ENCODE measurements at places on chromosomes 3 and 15.

DNA sequence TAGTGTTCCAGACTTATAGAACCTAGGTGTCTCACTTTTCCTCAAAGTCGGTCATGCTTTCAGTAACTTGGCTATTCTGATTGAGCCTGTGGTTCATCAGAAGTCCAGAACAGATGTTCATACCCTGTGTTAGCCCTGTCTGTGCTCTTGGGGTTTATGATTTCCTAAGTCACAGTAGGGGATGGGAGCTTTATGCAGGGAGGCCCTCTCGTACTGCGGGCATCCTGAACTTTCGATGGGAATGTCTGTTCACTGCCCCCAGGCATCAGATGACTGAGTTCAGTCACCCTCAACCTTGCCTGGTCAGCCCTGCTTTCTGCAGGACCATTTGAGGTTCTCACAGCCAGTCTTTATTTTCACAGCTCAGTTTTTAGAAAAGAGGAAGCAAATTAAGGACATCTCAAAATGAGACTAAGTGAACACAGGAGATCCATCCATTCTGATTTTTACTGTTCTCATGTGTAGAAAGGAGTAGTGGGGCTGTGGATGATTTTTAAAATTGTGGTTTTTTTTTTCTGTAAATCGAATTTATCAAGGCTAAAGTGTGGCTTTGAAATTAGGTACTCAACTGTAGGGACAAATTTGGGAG is 71.3 kb downstream of the CMTM8 start:
- DNase-seq, result no peak

GRCh38 chr15:94576889-94577533 is 345.6 kb downstream of the MCTP2 start:
- DNase-seq, result no peak

GRCh38 chr3:13783476-13783875 is 96.4 kb downstream of the WNT7A start:
- no peak for DNase-seq

DNA sequence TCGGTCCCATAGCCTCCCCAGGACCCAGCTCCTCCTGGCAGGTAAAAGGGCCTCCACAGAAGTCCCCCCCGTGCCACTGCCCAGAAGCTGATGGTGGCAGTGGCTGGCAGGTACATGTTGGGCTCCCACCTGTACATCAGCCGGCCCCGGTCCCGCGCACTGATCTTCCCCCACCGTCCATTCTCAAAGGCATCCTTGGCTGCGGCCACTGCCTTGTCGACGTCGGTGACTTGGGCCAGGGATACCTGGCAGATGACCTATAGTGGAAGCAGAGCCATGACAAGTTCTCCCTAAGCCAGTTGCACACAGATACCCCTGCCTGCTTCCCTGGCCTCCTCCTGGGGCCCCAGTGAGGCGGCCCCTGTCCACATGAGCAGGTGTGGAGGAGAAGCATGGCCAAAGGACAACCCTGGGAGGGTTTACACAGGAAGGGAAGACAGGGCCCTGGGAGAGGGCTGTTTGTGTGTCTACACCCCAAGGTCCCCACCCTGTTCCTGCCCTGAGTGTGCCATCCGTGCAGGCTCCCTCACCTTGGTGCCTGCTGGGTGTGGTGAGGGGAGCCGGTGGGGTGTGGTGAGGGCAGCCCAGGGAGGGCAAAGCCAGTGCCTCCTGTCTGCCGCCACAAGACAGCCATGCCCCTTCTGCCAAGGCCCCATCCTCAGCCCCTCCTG is 44.8 kb downstream of the ALDH1L1 start:
- peak; percentile 77 for DNase-seq

DNA sequence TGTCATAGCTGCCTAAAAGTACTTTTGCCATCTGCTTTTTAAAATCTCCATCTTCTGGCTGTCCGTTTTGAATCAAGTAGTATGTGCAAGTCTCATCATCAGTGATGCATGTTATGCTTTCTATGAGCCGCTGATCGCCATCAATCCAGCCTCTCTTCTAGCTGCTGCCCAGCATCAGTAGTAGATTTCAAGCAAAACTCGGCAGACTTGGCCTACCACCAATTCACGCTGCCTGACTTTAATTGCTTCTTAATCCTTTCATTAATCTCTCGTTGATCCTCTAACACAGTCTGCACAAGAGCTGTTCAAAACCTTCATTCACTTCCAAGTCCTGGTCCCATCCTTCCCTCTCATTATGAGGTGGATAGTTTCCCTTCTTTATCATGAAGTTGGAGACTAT is 104.9 kb downstream of the NSUN3 start:
- no peak for DNase-seq

GRCh38 chr3:127216415-127217261 is 23.7 kb downstream of the PRR23E start:
- DNase-seq, result no peak

- no peak for DNase-seq
Measured at GRCh38 chr3:15645740-15646501, 44.4 kb downstream of the BTD start.

DNA sequence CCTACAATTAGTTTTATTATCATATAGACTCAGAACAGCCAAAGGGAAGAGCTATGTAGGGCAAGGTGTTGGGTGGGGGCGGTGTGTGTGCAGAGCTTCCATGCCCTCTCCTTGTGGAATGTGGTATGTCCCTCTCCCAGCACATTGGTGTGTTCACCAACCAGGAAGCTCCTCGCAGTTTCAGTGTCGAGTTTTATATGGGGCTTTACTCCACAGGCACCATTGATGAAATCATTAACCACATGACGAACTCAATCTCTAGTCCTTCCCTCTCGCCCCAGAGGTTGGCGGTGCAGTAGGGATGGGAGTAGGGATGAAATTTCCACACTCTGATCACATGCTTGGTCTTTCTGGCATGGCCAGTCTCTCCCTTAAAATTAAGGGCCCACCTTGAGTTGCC is 13.6 kb upstream of the SRP14 start:
- DNase-seq, result no peak

GRCh38 chr3:70856414-70857162 is 544.1 kb upstream of the MDFIC2 start:
- DNase-seq, result no peak

- DNase-seq, result no peak
Measured at GRCh38 chr3:100702082-100702979, 7.0 kb upstream of the TFG start.

GRCh38 chr3:34856081-34856947 is 783.0 kb upstream of the ARPP21 start:
- DNase-seq, result no peak

DNA sequence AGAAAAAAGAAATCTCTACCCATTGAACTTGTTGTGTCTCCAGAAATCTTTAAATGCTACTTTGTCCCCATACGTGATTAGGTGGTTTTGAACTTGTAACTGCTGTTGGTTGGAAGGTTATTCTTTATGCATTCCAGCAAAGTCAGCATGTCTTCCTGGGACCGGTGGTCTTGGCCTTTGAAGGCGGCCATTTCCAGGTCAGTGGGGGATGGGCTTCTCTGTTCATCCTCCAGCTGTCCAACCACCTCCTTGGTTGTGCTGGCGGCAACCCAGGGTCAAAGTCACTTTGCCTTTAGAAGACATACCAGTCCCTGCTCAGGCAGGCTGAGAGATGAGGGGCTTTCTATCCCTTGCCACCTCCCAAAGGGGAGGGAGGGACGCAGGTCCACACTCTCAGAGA is 37.9 kb upstream of the ARL8B start:
- DNase-seq, result peak; percentile 65

DNA sequence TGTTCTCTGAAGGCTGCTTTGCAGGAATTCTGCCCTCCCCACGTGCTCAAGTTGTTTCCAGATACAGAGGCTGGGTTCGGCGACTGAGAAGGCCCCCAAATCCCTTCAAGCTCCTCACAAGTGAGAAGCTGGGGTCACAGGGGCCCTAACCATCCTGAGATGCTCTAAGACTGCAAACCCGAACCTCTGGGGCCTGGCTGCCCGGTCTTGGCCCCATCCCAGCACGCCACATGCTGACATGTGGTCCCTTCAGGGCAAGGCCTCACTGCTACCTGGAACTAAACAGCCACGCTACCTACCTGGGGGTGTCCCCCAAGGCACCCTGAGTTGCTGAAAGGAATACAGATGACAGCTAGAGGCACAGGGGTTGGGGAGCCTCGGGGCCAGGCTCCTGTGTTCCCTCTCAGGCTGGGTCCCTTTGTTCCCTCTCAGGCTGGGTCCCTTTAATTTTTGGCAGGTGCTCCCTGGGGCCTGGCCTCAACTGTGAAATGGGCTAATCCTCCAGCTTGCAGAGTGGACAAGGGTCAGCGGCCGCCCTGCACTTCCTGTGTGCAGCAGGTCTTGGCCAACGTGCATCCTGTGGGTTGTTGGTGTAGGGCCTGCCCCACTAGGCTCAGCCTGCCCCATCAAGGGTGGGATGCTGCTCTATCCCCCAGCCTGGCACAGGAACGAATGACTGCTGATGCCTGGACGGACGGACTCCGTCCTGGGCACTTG is 32.5 kb downstream of the KLHL25 start:
- DNase-seq, result no peak

GRCh38 chr15:73784291-73784690 is 31.1 kb upstream of the INSYN1 start:
- DNase-seq, result no peak

DNA sequence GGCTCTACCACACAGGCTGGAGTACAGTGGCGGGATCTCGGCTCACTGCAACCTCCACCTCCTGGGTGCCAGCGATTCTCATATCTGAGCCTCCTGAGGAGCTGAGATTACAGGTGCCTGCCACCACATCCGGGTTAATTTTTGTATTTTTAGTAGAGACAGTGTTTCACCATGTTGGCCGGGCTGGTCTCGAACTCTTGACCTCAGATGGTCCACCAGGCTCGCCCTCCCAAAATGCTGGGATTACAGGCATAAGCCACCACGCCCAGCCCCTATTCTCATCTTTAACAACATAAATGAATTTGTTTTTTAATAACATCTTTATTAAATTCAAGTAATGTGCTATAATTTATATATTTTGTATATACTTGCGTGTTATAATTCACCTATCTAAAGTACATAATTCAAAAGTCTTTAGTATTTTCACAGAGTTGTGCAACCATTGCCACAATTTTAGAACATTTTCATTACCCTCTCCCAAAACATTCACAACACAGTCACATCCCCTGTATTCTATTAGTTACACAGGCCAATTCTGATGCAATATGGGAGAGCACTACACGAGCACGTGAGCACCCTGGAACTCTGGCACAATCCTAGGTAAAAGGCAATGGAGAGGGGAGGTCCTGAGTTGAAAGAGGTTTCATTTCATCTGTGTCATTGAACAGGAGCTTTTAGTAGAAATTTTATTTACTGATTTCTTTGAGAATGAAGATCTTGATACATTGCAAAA is 21.2 kb upstream of the MTMR14 start:
- DNase-seq, result no peak

- no peak for DNase-seq
Measured at GRCh38 chr3:81299481-81299880, 462.0 kb downstream of the GBE1 start.

- no peak for DNase-seq
Measured at GRCh38 chr15:65839354-65839901, 29.9 kb upstream of the RAB11A start.
